ENCODE measurements at places on chromosomes 13 and 19. TPM values are rescaled to one million over a fixed set of nuclear protein-coding genes. Genes with fewer than 3 reads are reported as not detected.
A peak's percentile ranks its signal among the peaks of the same experiment; 100 is the strongest.

GRCh38 chr13:45781553-45782326 is 69.8 kb downstream of the SIAH3 start:
- peak; percentile 40 for DNase-seq

- DNase-seq, result no peak
Observed at GRCh38 chr13:110533771-110534670, 27.5 kb downstream of the RAB20 start.

The SBK2 gene
- not detected for total RNA-seq

The KLK15 gene
- not detected for total RNA-seq

The C19orf12 gene
- 35.3 TPM for total RNA-seq

- no peak for DNase-seq
Observed at GRCh38 chr13:111893071-111893606, 173.8 kb upstream of the SOX1 start.

- no peak for DNase-seq
Observed at GRCh38 chr13:34696296-34696695, 245.8 kb upstream of the NBEA start.

The LYL1 gene
- total RNA-seq, result 3.1 TPM

DNA sequence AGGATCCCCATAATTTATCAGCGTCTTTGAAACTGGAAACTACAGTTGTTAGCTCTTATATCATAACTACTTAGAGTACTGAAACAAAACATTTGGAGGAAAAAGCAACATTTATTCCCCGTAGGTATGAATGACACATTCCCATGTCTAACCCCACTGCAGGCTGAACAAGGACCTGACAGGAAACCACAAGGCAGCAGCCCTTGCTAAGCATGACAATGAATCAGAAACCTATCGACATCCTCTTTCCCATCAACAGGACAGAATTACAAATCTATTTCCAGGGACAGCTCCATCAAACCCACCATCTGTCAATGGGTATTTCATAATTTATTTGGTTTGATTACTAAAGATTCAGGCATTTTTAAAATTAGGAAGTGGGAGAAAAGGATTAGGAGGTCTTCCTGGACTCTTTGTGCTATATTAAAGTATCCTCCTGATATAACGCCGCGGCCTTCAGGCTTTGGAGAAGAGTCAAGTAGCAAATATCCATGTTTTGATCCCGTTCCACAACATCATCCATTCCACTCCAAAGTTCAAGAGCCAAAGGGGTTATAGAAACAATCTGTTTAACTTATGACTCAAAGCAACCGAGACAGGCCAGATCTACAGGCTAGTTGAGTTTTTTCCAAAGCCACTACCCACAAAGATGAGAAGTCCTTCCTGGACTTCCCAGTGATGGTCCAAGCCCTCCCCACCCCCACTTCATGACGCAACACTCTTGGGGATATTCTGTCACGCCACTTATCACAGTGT is 51.1 kb downstream of the FAM216B start:
- no peak for DNase-seq

Data from cerebellum (tissue), 4 donors.